Caco-2 (cell line): ENCODE measurements at places on chromosomes 16 and 17.

- H3K27me3 ChIP-seq: no peaks in the 10 kb centered on the region
- peaks cover 5% of the 10 kb centered on the region for H3K4me1 ChIP-seq
- H3K36me3 ChIP-seq: no peaks in the 10 kb centered on the region
Observed at GRCh38 chr16:54489225-54490111, 202.9 kb upstream of the IRX3 start.

- H3K4me3 ChIP-seq: no peak overlapping the region
- no peak overlapping the region for H3K27ac ChIP-seq
- H3K4me1 ChIP-seq: no peaks in the 10 kb centered on the region
- no peaks in the 10 kb centered on the region for H3K27me3 ChIP-seq
- no peaks in the 10 kb centered on the region for H3K36me3 ChIP-seq
Observed at GRCh38 chr16:78823027-78823426, 723.6 kb downstream of the WWOX start.

- H3K4me3 ChIP-seq: no peak overlapping the region
- H3K4me1 ChIP-seq: peaks cover 12% of the 10 kb centered on the region
- peak overlapping the region; percentile 63 for H3K27ac ChIP-seq
- DNase-seq: no peak
- H3K27me3 ChIP-seq: no peaks in the 10 kb centered on the region
Observed at GRCh38 chr17:17808706-17809432, 27.9 kb downstream of the SREBF1 start.

DNA sequence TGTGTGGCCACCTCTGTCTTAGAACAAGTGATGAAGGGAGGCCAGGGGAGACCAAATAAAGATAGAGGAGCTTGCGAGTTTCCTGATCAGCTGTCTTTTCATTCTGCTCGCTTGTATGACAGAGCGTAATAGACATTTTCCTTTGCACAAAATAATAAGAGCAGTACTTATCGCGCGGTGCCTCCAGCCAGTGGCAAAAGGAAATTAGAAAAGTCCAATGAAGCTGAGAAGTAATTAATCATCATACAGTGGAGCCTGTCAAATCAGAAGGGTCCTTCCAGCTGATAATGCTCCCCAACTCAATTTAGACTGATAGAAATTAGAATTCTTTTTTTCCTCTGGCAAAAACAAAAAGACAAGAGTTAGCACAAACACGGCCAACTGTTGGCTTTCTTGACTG, 307.0 kb upstream of the IRX5 start:
- H3K36me3 ChIP-seq: no peaks in the 10 kb centered on the region
- H3K4me1 ChIP-seq: peaks cover 22% of the 10 kb centered on the region
- H3K27ac ChIP-seq: no peak overlapping the region
- no peak for DNase-seq
- no peaks in the 10 kb centered on the region for H3K27me3 ChIP-seq

DNA sequence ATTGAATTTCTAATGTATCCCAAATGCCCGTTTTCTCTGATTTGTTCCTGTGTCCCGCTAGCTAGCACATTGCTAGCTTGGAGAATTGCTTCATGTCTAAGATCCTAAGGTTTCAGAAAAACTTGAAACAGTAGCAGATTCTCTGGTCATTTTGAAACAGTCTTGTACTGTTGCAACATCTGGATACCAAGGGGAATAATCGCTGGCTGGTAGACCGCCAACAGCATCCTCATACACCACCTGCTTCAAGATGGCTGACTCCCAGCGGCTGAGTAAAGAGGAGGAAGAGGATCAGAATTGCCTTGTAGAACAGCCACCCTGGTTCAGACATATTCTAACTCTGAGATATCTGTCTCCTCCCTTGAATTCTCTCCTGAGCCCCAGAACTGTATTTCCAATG, 226.7 kb upstream of the ELAC2 start:
- no peaks in the 10 kb centered on the region for H3K27me3 ChIP-seq
- H3K27ac ChIP-seq: no peak overlapping the region
- no peaks in the 10 kb centered on the region for H3K36me3 ChIP-seq
- H3K4me3 ChIP-seq: no peak overlapping the region

DNA sequence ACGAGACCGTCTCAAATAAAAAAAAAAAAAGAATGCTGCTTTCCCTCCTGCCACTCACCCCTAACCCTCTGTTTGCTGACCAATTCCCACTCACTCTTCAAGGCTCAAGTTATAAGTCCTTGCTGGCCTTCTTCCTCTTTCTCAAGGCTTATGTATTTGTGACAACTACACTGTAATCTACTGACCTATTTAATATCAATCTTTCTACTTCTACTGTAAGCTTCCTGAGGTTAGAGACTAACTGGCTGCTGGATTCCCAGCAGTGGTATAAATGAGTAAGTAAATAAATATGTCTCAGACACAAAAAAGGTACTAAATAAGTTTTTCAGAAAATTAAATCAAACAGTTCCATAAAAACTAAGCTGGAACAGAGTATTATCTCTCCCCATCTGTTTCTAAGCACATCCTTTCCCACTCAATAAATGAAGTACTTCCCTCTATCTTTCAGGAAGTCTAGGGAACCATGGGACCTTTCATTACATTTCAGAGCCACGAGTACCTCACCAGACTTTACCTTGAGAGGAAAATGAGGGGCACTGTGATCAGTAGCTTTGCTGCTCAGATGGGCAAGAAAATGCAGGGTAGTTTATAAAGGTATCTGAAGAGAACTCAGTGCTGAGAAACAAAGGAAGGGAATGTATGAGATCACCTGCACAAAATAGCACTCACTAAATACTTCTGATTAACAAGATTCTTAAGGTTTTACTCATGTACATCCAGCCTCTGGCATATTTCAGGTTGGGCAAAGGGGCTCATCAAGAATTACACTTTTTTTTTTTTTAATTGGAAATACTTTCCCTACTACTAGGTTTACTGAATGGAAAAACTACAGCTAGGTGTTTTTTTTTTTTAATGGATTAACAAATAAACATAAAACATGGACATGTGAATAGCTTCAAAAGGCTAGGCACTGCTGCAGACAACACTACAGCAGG, 10.8 kb downstream of the SSH2 start:
- H3K4me3 ChIP-seq: no peak overlapping the region
- H3K27ac ChIP-seq: no peak overlapping the region

DNA sequence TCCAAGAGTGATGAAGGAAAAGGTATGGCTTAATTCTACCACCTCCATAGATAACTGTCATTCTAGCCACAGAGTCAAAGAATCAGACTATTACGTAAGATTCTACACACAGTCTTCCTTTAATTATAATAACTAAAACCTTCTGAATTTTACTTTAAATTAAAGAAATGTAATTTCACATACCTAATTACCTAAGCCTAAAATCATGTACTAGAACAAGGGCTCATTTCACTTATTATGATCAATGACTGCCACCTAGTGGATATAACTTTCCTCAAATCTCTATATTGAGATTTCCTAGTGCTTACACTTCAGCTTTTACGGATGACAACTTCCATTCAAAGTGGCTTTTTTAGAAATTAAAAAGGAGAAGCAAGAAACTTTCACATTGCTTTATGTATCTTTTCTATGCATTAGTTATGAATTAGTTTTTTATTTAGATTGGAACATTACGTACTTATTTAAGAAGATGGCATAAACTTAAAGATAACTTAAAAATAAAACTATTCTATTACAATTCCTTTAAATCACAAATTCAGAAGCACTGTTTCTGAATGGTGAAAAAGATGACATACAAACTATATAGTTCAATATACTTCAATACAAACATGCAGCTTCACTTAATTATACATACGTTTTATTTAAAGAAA, 18.2 kb upstream of the ABCA10 start:
- no peaks in the 10 kb centered on the region for H3K4me1 ChIP-seq
- H3K27ac ChIP-seq: no peak overlapping the region
- no peak overlapping the region for H3K4me3 ChIP-seq
- H3K27me3 ChIP-seq: no peaks in the 10 kb centered on the region
- DNase-seq: no peak

GRCh38 chr16:57507136-57508034, 21.1 kb upstream of the DOK4 start:
- no peak overlapping the region for H3K4me3 ChIP-seq
- H3K36me3 ChIP-seq: no peaks in the 10 kb centered on the region
- peaks cover 11% of the 10 kb centered on the region for H3K4me1 ChIP-seq
- H3K27me3 ChIP-seq: no peaks in the 10 kb centered on the region

- no peak for DNase-seq
- peaks cover 2% of the 10 kb centered on the region for H3K27me3 ChIP-seq
- H3K36me3 ChIP-seq: no peaks in the 10 kb centered on the region
- no peak overlapping the region for H3K4me3 ChIP-seq
- no peaks in the 10 kb centered on the region for H3K4me1 ChIP-seq
- H3K27ac ChIP-seq: no peak overlapping the region
Observed at GRCh38 chr16:48810436-48810802, 200.4 kb upstream of the N4BP1 start.

- H3K27me3 ChIP-seq: no peaks in the 10 kb centered on the region
- peak; percentile 75 for DNase-seq
- H3K4me3 ChIP-seq: no peak overlapping the region
- peaks cover 3% of the 10 kb centered on the region; the same call in 1 of the 2 replicates for H3K36me3 ChIP-seq
Observed at GRCh38 chr17:19672009-19672750, 23.6 kb downstream of the ALDH3A2 start.

GRCh38 chr17:79821331-79822095, 17.7 kb downstream of the CBX4 start:
- no peak overlapping the region for H3K27ac ChIP-seq
- H3K4me1 ChIP-seq: peaks cover 11% of the 10 kb centered on the region; the same call in 1 of the 2 replicates
- H3K4me3 ChIP-seq: no peak overlapping the region

DNA sequence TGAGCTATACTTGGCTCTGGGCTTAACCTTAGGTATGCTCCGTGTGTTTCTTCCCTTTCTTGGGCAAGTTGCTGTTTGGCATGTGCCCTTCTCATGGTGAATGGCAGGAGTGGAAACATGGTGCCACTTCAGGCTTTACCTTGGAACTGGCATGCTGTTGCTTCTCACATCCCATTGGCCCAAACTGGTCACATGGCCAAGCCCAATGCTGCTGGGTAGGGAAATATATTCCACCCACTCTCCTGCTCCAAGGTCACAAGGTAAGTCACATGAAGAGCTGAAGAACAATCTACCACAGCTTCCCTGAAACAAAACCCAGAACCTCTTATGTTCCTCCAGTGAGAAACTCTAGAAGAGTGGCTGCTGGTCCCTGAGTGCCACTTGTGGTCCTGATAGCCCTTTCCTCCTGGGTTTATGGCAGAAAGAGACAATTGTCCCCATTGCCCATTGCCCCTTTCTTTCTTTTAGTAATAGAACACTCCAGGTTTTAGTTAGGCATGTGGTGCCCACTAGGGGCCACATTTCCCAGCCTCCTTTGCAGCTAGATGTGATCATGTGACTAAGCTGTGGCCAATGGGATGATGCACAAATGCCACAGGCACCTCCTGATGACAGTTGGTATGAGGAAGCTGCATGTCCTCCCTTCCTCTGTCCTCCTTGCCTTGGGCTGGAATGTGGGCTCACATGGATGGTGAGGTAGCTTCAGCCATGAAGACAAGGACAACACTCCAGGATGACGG, 50.3 kb downstream of the MEOX1 start:
- no peaks in the 10 kb centered on the region for H3K36me3 ChIP-seq
- H3K4me3 ChIP-seq: no peak overlapping the region
- no peak for DNase-seq
- no peaks in the 10 kb centered on the region for H3K27me3 ChIP-seq
- peaks cover 12% of the 10 kb centered on the region for H3K4me1 ChIP-seq
- no peak overlapping the region for H3K27ac ChIP-seq

DNA sequence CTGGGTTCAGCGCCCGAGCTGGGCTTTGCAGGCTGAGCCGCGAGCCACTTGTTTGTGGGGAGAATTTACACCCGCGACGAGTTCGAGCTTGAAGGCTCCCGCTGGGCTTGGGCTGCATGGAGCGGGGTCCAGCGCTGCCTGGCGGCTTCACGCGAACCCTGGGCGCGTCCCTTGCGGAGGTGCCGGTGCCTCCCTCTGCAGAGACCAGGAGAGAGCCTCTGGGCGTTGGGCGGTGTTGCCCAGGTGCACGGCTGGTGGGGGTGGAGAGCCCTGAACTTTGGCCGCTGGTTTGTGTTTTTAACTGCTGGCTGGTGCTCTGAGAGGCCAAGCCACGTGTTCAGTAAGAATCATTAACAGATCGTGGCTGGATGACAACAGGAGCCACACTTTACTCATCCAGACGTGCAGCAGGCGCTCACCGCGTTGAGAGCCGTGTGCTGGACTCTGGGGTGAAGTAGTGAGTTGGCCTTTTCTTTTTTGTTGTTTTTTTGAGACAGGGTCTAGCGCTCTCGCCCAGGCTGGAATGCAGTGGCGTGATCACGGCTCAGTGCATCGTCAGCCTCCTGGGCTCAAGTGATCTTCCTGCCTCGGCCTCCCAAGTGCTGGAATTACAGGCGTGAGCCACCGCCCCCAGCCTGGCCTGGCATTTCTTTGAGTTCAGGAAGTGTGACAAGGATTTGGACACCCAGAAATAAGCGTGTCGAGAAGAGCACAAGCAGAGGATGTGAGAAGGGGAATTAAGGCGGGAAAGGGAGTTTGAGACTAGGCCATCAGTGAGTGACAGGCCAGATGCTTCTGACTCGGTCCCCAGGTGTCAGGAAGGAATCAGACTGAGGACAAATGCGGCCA, 827 bp downstream of the CDK10 start:
- peaks cover 10% of the 10 kb centered on the region for H3K4me1 ChIP-seq
- DNase-seq: peak; percentile 95
- H3K27me3 ChIP-seq: no peaks in the 10 kb centered on the region
- H3K4me3 ChIP-seq: peak overlapping the region; percentile 93

DNA sequence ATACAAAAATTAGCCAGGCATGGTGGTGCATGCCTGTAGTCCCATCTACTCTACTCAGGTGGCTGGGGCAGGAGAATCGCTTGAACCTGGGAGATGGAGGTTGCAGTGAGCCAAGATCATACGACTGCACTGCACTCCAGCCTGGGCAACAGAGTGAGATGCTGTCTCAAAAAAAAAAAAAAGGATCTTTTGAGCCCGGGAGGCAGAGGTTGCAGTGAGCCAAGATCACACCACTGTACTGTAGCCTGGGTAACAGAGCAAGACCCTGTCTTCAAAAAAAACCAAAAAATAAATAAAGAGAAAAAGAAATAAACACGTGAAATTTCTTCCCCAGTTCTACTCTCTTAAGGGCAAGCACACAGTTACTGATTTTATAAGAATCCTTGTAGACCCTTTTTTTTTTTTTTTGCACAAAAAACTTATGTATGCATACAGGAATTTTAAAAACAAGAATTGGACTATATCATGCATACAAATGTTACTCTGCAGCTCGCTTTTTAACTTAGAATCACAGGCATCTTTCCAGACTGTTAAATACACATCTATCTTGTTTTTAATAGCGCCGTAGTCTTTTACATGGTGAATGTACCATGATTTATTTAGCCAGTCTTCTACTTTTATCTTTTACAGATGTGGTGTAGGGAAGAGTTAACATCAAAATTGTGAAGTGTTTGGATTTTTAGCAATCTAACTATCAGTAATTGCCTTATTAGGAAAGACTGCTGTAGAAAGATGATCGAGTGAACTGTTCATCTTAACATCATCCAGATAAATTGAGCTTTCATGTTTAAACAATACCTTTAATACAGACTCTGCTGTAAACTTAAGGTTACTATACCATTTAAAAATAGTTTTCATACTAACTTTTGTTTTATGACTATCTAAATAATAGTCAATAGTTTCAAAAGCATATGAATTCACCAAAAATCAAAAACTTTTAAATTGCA, 14.6 kb downstream of the CDH3 start:
- H3K4me3 ChIP-seq: no peak overlapping the region
- no peaks in the 10 kb centered on the region for H3K36me3 ChIP-seq
- no peak overlapping the region for H3K27ac ChIP-seq
- no peaks in the 10 kb centered on the region for H3K4me1 ChIP-seq
- no peaks in the 10 kb centered on the region for H3K27me3 ChIP-seq
